ENCODE measurements at places on chromosomes 3 and 15.

- DNase-seq: no peak
These were observed 41.6 kb upstream of the ACKR4 start for GRCh38 chr3:132555306-132556035.

- DNase-seq: no peak
These were observed 9.5 kb downstream of the SPINT1 start for GRCh38 chr15:40853241-40853890.

DNA sequence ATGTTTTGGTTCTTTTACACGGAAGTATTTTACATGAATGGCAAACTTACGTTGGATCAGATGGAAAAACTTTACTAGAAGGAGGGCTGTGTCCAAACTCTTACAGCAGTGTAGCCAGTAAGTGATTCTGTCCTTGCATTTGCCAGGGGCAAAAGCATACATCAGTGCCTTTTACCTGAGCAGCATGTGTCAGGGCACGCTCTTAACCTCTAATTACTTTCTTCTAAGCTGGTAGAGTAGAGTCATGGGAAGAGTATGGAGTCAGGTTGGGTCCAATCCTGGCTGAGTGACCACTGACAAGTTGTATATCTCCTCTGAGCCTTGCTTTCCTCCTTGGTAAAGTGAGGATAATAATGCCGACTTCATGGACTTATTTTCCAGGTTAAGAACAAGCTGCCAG lies 47.1 kb downstream of the RYR3 start:
- DNase-seq: no peak

- no peak for DNase-seq
These were observed 60.4 kb downstream of the DCUN1D1 start for GRCh38 chr3:182919866-182920357.

DNA sequence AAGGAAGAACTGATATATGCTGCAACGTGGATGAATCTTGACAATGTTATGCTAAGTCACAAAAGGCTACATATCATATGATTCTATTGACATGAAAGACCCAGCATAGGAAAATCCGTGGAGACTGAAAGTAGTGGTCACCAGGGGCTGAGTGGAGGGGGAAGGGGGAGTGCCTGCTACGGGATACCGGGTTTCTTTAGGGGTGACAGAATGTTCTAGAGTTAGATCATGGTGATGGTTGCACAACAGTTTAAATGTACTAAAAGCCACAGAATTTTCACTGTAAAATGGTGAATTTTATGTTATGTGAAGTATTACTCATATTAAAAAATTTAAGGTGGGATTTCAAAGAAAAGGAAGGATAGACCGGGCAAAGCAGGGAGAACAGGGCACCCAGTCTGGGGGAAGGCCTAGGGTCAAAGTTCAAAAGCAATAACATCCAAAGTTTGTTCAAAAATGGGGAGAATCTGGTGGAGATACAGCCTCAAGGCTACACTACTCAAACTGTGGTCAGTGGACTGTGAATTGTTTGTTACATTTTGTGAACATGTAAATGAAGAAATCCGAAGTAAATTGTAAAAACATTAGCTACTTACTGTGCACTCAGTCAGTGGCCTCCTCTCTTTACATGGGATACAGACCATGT lies 74.2 kb upstream of the FNDC3B start:
- DNase-seq: no peak

DNA sequence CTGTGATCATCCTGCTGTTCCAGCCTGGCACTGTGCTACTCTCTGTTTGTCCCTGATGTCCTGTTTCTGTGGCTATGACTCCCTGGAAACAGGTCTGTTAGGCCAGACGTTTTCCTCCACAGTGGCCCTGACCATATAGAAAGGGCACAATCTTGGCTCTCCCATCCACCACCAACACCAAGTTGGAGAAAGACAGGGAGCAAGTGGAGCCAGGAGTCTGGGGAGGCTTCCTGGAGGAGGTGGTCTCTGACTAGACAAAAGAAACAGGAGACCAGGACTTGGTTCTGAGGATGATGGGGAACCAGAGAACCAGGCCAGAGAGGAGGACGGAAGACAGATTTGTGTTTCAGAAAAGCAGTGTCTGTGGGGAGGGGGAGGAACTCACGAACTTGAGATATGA lies 49.2 kb upstream of the SMAD6 start:
- no peak for DNase-seq

DNA sequence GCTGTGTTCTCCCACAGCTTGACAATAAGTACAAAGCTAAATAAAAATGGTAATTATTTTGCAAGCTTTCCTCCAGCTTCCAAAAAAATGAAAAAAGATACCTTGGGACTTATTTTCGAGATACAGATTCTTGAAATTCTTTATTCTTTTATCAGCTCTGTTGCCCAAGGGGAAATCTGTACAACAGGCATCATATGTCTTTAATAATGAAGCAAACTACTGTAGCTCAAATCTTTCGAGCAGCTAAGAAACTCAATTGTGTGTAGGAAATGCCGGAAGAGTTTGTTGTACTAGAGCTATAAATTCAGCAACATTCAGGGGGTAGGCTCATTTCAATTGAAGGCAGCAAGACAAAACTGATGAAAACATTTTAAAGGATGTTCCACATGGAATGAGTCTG lies 297.7 kb downstream of the GBE1 start:
- DNase-seq: peak; percentile 68

- DNase-seq: peak; percentile 9
These were observed 66.1 kb downstream of the ATP10A start for GRCh38 chr15:25797035-25797434.

DNA sequence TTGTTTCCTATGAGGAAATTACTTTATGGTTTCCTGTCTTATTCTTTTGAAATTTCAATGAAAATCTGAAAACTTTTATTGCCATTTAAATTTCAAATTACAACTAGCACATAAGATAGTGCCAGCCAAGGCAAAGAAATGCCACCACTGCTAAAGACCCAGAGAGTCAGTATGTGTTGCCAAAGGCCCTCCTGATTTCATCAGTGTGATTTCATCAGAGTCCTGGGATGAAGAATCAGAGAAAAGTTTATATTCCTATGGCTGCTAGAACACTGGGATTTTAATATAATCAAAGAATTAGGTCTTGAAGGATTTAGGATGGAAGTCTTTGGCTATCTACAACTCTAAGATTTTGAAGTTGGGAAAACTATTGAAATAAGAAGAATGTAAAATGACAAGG lies 434.2 kb upstream of the CCDC54 start:
- DNase-seq: peak; percentile 30

DNA sequence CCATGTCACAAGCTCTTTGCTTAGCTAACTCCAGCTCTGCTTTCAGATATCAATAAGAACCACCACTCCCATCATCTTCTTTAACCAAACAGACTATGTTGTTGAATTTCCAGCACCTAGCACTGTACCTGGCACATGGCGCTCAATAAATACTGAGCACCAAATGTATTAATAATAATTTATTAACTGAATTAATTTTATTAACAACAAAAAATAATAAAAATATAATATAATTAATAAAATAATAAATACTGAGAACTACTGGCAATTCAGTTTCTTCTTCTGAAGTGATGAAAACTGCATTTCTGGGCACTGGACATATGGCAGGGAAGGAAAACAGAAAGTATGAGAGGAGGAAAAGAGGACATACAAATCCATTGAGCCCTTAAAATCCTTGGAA lies 263.9 kb downstream of the ZMAT3 start:
- DNase-seq: no peak

GRCh38 chr3:10279384-10280176 lies 13.2 kb downstream of the GHRL start:
- DNase-seq: no peak

DNA sequence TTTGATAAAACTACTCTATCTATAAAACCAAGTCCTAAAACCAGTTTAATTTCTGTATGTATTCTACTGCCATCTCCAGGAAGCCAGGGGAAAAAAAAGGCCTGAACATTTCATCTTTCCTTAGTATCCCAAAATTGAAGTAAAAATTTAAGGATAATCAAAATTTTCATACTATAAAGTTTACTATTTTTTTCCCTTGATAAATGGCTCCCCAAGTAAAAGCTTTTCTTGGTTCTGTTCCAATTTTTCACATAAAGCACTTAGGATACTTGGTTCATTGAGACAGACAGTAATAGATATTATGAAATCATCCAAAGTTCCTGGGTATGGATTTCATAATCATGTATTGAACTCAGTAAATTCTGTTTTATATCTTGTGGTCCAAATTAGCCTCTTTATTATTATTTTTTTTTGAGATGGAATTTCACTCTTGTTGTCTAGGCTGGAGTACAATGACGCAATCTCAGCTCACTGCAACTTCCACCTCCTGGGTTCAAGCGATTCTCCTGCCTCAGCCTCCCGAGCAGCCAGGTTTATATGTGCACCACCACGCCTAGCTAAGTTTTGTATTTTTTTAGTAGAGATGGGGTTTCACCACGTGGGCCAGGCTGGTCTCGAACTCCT lies 34.5 kb downstream of the ICE2 start:
- DNase-seq: peak; percentile 63

- DNase-seq: no peak
These were observed 167.9 kb downstream of the CNTN4 start for GRCh38 chr3:2266606-2267005.

GRCh38 chr3:159941038-159942000 lies 47.3 kb upstream of the IL12A start:
- no peak for DNase-seq

- peak; percentile 38 for DNase-seq
These were observed 571.8 kb upstream of the IL12A start for GRCh38 chr3:159416856-159417255.

GRCh38 chr3:11245276-11245675 lies 26.9 kb upstream of the ATG7 start:
- DNase-seq: no peak

GRCh38 chr15:92653836-92654539 lies 1.6 kb downstream of the FAM174B start:
- peak; percentile 8 for DNase-seq

- DNase-seq: peak; percentile 26
These were observed 225.6 kb upstream of the UBE2E1 start for GRCh38 chr3:23580096-23580713.

DNA sequence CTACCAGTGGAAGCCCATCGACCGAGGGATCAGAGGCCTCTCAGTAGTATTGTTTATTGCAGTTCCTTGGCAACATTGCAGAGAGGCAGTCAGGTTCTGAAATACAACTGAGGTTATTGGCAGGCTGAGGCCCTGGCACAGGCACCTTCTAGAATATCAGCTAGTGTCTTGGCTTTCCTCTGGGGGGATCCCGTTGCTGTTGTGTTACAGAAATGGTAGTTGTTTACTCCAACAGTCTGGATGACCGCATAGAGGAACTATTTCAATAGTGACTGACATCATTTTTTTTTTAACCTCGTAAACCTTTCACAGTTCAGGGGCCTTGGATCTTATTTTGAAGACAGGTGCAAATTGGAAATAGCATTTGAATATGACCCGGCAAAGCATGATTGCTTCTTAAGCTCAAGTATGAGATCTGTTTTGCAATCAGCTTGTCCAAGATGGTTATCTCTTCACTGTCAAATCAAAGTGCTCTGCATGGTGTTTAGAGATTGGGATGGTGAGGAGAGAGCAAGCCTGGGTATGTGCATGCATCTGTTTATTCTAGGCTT lies 63.9 kb downstream of the PGPEP1L start:
- DNase-seq: peak; percentile 40

GRCh38 chr3:13509059-13509815 lies 29.1 kb downstream of the HDAC11 start:
- DNase-seq: no peak

GRCh38 chr3:110686701-110687100 lies 384.9 kb upstream of the NECTIN3 start:
- DNase-seq: no peak

DNA sequence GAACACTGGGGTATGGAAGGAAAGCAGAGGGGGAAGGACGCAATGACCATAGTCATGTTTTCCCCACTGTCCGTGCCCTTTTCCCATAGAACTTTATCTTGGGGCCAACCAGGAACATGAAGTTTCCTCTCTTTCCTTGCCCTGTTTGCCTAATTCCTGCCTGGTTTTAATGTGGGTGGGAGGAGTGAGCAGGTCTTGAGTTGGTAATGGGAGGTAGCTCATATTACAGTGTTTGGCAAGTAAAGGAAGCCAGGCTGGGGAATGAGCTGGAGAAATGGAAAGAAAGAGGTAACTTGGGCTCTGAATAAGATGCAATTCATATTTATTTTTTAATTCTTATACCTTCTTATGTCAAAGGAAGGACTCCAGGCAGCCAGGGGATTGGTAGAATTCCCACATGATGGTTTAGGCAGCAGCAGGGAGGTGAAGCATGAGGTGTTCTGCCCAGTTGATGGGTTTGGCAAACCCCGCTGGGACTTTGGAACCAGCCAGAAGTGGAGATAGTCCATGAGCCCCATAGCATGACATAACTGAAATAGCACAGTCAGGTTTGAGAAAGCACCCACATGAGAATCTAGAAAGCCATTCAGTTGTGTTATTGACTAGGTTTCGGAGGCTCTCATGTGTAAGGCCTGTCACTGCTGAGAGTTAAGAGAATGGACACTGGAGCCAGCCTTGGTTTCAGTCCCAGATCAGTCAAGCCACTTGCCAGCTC lies 60.0 kb downstream of the CCK start:
- no peak for DNase-seq

DNA sequence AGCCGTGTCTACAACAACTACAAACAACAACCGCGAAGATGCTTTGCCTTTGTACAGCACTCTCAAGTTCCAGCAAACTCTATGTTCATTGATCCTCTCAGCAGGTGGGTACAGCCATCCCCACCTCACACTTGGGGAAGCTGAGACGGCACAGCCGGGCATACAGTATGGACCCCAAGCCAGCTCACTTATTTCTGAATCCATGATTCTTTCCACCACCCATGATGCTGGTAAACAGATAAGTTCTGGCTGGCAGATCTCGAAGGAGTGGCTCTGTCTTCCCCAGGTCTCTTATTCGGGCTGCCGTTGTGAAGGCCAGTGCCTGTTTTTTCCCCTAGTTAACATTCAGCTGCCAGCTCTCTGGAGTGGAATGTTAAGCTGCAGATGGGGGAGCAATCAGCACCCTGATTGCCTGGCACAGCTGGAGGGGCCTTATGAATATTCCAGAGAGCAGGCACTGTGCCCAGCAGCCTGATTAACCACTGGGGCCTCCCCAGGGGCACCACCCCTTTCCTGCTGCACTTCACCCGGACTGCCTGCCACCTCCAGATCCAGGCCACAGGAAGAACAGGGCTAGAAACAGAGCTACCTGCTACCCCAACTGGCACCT lies 73.2 kb downstream of the CORO2B start:
- DNase-seq: peak; percentile 45

GRCh38 chr3:160977773-160978172 lies 127.4 kb downstream of the B3GALNT1 start:
- no peak for DNase-seq

Data from AG10803 (cell line).